ENCODE measurements at places on chromosomes 4 and X. TPM values are rescaled to one million over a fixed set of nuclear protein-coding genes. Genes with fewer than 3 reads are reported as not detected.

Gene FGG
- total RNA-seq = not detected

Gene MAGEA4
- not detected for total RNA-seq

Gene REELD1
- 0.32 TPM for total RNA-seq

Gene DCAF4L1
- 0.25 TPM for total RNA-seq

Measured in T-helper 17 cell (primary cell).